SHP77 treated with DMSO at 0.1 percent for 48 hours (cell line): ENCODE measurements at places on chromosomes 1 and 21.

DNA sequence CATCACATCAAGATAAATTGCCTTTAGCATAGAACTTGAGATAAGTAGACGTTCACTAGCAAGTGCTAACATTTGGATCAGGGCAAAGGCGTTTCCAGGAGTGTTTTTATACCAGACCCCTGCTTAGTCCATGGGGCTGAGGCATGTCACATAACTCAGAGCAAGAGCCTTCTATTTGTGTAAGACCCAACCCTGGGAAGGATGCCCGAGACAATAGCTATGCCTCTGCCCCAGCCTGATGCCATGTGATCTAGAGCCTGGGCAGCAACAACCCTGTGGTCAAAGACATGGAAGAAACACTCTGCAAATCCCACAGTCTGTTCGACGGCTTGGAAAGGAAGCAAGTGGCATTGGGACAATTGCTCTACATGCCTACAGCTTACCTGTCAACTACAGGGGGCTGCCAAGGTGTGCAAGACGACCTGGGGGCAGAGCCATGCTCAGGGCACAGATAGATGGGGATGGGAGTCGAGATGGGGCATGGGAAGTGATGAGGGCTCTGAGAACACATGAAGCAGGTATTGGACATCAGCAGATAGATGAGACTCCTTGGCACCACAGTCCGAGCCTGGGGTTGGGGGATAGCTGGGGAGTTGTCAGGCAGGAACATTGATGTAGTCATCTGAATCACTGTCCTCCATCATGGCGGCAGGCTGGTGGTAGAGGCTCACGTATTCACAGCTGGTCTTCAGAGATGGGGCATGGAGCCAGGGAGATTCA, 7.3 kb downstream of the IL24 start:
- no peak for DNase-seq

DNA sequence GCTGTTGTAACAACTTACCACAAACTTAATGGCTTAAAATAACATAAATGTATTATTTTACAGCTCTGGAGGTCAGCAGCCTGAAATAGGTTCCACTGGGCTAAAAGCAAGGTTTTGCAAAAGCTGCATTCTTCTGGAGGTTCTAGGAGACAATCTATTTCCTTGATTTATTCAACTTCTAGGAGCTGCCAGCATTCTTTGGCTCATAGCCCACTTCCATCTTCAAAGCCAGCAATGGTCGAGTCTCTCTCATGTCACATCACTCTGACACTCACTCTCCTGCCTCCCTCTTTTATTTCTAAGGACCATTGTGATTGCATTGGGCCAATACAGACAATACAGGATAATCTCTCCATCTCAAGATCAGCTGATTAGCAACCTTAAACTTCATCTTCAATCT, 15.1 kb upstream of the FOXJ3 start:
- no peak for DNase-seq

DNA sequence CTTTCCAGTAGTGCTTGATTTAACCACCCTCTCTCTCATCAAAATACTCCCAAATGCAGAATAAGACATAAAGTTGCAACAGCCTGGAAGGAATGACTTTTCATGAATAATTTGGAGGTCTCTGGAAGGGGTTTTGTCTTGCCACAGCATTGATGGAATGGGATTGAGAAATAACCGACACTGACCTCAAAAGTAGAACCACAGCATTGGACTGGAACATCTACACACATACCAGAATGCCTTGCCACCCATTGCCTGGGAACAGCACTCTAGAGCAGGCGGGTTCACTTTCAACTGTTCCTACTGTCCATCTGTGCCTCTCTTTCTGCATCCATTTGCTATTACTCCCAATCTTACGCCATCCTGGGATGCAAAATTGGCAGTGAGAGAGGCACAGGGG, 149.1 kb upstream of the USP24 start:
- DNase-seq: no peak

DNA sequence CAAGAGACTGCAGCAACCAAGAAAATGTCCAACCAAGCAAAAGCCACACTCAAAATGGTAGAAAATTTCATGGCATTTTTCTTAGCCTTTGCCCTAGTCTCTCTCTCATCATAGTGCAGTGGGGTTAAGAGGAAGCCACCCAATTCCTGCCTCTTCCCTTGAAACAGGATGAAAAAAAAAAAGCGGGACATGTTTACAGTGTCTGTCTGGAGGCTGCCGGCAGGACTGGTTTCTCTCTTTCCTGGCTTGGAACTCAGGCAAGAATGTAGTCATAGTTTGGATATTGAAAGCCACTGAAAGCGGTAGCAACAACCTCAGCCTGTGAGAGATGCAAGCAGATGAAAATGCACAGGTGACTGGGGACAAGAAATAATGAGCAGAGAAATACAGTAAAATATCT, 13.3 kb upstream of the TNFSF18 start:
- no peak for DNase-seq

- DNase-seq: no peak
Measured at GRCh38 chr1:11690397-11691301, 861 bp upstream of the DRAXIN start.

GRCh38 chr1:96309783-96310182, 411.8 kb upstream of the PTBP2 start:
- no peak for DNase-seq

DNA sequence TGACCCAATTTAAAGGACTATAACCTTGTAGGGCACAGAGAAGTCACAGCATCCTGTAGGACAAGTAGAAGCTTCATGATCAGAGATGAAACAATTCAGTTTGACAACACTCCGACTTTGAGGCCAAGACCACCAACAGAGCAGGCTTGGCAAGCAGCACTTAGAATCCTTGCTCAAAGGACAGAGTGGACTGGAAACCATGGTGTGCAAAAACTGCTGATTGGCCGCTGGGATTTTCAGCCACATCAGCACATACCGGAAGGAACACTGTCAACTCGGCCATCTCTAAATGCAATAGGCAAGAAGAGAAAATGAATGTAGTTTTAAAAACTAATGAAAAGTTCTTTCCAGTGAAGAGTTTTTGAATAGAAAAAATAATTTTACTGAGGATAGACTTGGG, 92.0 kb upstream of the PRMT6 start:
- DNase-seq: no peak

- DNase-seq: no peak
Measured at GRCh38 chr1:101236516-101237228, at the start of gene S1PR1. S1PR1 (plus strand) TSS chr1:101237019; CDS start chr1:101238985, 1,966 bp downstream.

DNA sequence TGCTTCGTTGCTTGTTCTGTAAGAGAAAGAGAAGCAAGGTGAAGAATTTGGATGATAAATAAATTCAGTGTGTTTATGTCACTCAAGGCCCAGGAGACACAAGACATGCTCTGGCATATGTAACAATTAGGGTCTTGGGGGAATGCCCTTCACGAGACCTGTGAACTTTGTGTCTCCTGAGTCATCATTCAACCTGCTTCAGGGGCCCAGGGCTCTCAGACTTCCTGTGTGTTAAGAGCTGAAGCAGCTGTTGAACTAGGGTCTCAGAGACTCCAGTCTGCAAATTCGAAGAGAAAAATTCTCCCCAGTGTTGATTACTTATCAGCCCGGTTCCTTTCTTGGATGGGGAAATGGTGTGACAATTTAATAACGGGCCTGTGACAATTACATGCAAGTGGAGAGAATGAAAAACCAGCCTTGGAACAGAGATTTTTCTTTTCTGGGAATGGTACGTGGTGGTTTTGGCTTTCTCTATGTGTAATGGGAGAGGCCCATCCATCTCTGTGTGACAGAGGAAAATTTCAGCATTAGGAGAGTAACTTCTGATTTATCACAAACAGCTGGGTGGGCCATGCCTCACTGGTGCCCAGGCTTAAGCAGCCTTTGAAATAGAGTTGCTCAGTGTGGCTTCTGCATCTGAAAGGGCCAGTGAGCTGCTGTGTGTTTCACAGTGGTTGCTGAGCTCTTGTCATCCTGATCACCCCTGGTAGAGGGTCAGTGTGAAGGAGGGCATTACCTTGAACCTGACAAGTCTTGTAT, 22.4 kb downstream of the HUNK start:
- no peak for DNase-seq

GRCh38 chr21:39510240-39510639, 58.5 kb downstream of the SH3BGR start:
- no peak for DNase-seq

DNA sequence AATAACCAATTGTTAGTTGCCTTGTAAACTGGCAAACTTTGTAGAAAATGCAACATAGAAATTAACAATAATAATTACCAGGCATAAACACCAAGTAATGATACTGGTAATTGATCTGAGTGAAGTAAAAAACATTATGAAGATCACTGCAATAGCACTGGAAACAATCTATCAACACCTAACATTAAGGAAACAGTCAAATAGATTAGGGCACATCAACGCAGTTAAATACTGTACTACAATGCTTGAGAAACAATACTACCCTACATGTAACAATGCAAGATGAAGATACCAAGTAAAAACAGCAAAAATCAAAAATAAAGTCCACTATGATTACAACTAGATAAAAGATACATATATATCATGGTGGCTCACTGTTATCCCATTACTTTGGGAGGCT, 16.6 kb downstream of the SYDE2 start:
- no peak for DNase-seq

GRCh38 chr1:100147875-100148274, 14.9 kb downstream of the TRMT13 start:
- DNase-seq: no peak

- DNase-seq: no peak
Measured at GRCh38 chr21:21332492-21332891, 334.3 kb downstream of the NCAM2 start.

DNA sequence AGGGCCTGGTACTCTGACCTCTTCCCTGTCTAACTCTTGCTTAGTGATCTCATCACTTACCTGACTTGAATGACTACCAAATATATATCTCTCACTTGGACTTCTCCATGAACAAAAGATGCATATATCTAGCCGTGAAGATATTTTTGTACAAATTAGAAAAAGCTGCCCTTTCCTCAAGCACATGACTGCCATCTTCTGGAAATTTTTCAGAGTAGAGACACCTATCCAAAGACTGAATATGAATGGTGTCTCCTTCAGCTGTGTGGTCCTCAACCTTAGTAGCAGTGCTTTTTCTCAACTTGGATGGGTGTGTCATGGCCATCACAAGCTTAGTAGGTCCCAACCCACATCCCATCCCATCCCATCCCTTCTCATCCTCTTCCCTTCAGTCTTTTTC, 142.3 kb downstream of the DNM3 start:
- DNase-seq: no peak

DNA sequence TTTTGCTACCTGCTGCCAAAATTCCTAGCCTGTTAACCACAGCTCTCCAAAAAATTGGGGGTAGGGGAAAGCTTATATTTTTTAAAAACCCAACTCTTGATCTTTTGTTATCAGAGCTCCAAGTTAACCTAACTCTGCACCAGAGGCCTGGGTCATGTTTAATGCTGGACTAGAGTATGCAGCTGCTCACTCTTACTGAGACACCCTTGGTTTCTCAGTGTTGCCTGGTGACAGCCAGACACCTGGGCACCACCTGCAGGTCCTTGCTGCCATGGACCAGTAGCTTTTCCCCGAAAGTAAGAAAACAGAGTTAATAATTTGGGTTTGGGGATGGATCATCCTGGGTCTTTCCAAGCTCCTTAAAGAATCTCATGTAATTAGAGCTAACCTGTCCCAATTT, 30.1 kb downstream of the KCNJ6 start:
- no peak for DNase-seq

DNA sequence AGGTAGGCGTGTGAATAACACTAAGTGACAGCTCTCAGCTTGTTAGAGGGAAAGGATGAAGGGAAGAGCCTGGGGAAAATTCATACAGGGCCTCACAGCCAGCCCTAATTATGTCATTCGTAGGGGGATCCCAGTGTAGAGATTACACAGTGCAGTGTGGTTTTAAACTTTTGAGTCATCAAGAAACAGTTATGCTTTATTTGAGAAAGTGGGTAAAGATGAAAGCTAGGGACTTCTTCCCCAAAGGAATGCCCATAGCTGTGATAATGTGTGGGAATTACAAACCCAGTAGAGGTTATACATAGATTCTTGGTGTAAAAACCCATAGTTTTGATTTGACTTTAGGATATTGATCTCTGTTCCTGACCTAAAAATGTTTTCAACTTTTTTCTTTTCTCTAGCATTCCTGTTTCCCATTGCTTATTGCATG, 1.9 kb downstream of the TTF2 start:
- no peak for DNase-seq

DNA sequence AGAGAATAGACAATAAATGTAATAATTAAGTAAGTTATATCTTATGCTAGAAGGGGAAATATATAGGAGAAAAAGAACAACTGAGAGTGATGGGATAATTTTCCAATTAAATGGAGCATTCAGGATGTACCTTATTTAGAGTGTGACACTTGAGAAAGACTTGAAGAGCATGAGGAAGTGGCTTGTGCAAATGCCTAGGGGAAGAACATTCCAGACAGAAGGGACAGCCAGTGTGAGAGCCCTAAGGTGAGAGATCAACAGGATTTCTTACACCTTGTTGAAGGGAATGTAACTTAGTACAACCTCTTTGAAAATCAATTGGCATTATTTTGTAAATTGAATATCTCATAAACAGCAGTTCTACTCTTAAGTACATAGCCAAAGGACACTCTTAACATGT, 28.8 kb upstream of the TSPAN2 start:
- DNase-seq: no peak

GRCh38 chr1:86396498-86396890, 371 bp upstream of the ODF2L start:
- no peak for DNase-seq

- no peak for DNase-seq
Measured at GRCh38 chr1:101059945-101060542, 34.5 kb upstream of the DPH5 start.

DNA sequence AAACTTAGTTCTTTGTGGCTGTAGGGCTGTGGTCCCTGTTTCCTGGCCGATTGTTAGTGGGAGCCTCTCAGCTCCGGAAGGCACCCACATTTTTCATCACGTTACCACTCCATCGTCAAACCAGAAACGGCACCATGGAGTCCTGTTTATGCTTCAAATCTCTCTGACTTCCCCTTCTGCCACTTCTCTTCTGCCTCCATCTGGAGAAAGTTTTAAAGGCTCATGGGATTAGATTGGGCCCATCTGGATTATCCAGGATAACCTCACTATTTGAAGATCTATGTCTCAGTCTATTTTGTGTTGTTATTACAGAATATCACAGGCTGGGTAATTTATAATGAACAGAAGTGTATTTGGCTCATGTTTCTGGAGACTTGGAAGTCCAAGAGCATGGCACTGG, 19.3 kb upstream of the IL22RA1 start:
- DNase-seq: no peak

DNA sequence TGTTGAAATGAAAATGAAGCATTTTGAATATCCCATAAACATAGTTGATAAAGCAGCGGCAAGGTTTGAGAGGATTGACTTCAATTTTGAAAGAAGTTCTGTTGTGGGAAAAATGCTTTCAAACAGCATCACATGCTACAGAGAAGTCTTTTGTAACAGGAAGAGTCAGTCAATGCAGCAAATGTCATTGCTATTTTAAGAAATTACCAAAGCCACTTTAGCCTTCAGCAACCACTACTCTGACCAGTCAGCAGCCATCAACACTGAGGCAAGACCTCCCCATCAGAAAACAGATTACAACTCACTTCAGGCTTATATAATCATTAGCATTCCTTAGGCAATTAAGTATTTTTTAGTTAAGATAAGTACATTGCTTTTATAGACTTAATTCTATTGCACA, 33.8 kb upstream of the FCRL3 start:
- DNase-seq: no peak
